ENCODE measurements at places on chromosomes 7 and 10.
A peak's percentile ranks its signal among the peaks of the same experiment; 100 is the strongest.

DNA sequence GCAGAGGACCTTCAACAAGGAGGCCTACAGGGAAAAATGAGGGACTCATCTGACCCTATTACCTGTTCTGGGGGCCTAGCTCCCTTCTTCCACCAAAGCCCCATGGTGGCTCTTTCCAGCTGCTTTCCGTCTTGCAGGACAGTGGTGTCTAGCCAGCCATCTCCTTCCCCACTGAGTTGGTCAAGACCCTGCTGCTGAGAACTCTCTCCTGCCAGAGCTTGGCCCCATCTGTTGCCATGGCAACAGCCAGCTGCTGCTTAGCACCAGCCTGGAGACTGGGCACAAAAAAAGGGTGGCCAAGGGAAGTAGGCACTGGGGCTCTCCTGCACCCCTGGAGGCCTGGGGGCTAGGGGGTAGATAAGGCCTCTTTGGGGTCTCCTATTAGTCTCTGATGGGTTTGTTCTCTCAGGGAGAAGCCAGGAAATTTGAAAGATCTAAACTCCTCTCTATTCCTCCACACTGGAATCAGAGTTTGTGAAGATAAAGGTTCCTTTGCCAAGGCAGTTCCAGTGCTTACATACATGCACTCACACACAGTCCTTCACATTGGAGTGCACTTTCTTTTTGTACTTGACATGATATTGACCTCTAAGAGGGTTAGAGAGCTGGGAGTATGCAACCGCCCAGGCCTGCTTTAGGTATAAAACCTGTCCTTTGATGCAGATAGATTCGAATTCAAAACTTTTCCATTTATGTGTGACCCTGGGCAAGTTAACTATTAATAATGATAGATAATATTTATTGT is 15.8 kb downstream of the TSPAN33 start:
- DNase-seq, result no peak

GRCh38 chr10:111017098-111017497 is 59.7 kb upstream of the ADRA2A start:
- no peak for DNase-seq

DNA sequence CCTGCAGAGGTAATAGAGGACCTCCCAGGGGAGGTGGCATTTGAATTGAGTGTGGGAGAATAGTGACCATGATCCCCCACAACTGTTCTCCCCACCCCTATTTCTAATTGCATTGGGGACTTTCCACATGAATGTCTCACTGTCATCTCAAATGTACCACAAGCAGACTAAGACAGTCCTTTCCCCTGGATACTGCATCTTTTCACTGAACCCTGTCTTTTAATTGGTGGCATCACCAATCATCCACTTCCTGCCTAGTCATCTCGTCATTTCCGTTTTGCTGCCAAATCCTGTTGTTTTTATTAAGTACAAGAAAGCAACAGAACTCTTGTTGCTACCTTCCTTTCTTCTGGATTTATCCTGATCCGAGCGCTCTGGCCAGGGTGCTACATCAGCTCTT is 120.3 kb downstream of the NRP1 start:
- DNase-seq, result no peak

DNA sequence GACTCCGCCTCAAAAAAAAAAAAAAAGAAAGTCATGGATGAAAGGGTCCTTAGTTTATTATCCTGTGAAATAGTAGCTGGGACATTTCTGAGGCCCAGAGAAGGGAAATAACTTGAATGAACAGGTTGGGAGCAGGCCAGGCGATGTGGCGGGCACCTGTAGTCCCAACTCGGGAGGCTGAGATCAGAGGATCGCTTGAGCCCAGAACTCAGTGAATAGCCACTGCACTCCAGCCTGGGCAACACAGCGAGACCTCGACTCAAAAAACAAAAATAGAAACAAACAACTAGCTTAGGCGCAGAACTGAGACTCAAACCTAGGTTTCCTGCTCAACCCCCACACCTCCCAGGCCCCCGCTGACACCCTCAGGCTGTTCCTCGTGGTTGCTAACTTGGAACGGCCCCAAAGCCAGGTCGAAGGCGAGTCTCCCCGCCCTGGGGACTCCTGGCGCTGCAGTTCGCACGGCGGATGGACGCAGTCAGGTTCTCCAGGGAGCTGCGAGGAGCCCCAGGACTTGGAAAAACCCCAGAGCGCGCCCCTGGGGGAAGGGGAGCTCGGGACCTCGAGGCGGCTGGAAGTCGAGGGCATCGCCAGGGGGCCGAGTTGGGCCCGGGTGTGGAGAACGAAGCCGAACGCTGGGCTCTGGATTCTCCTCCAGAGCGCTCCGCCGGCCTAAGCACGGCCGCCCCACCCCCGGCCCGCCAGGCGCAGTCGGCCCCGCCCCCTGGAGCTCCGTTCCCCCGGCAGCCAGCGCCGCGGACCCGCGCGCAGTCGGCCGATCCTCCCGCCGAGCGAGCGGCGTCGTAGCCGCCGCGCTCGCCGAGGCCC is at the start of gene STOX1:
TSS of gene STOX1 (plus strand) at position 768 of the 828 bp plus-strand sequence. CDS start 93 bp downstream, outside the sequence.
- DNase-seq, result peak; percentile 44

- DNase-seq, result no peak
Observed at GRCh38 chr7:23072048-23072447, 33.5 kb upstream of the KLHL7 start.

DNA sequence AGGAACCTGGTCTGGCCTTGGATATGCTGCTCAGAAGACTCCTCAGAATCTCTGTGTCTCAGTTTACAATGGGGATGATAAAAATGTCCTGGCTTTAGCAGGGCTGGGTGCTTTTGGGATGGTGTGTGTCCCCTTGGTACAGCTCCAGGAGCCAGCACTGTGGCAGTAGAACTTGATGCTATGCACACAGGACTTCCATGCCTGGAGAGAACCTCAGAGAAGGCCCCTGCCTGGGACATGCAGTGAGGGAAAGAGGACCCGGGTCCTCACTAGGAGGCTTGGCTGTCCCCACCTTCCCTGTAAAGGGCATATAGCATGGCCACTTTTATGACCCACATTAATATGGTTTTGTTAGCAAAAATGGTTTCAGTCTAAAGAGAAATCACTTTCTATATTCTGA is 100.5 kb downstream of the GLRX3 start:
- DNase-seq, result no peak

Data from HCT116 (cell line).